SK-MEL-5 (cell line): ENCODE measurements at places on chromosomes 3 and 15. TPM values are rescaled to one million over a fixed set of nuclear protein-coding genes. Genes with fewer than 3 reads are reported as not detected.

The TERC gene
- 2.5 and 10.4 TPM in 2 replicates for total RNA-seq

The PRTG gene
- 11.3 and 16.4 TPM in 2 replicates for total RNA-seq

The TMC3 gene
- total RNA-seq: not detected in 2 replicates

The NKIRAS1 gene
- 15.1 and 16.2 TPM in 2 replicates for total RNA-seq

The PLCH1 gene
- 0.26 and 0.35 TPM in 2 replicates for total RNA-seq

The SLC15A2 gene
- 0.05 and 1.2 TPM in 2 replicates for total RNA-seq

The SENP7 gene
- 10.7 and 12.1 TPM in 2 replicates for total RNA-seq

The GOLGA8S gene
- not detected in 2 replicates for total RNA-seq

The C2CD4A gene
- not detected in 2 replicates for total RNA-seq

The SAXO2 gene
- total RNA-seq: 0.43 TPM in 1 of 2 replicates, not detected in the other

The PAQR5 gene
- 2.3 and 2.4 TPM in 2 replicates for total RNA-seq

The SCN11A gene
- not detected in 2 replicates for total RNA-seq

The HESX1 gene
- total RNA-seq: 0.53 and 0.87 TPM in 2 replicates

The ADAMTS17 gene
- total RNA-seq: 1.8 and 2.4 TPM in 2 replicates
